Mesenchymal stem cell (in vitro differentiated cells and primary cell): ENCODE measurements at places on chromosomes 1 and 21.

- peak; percentile 54 for DNase-seq
Measured at GRCh38 chr1:116168277-116169032, 57.3 kb downstream of the MAB21L3 start.

- DNase-seq = no peak
Measured at GRCh38 chr1:185857442-185857841, 123.3 kb downstream of the HMCN1 start.

GRCh38 chr1:247491328-247491727 lies 33.4 kb upstream of the OR2B11 start:
- no peak for DNase-seq

GRCh38 chr1:185670187-185670627 lies 64.0 kb upstream of the HMCN1 start:
- DNase-seq = peak; percentile 59

DNA sequence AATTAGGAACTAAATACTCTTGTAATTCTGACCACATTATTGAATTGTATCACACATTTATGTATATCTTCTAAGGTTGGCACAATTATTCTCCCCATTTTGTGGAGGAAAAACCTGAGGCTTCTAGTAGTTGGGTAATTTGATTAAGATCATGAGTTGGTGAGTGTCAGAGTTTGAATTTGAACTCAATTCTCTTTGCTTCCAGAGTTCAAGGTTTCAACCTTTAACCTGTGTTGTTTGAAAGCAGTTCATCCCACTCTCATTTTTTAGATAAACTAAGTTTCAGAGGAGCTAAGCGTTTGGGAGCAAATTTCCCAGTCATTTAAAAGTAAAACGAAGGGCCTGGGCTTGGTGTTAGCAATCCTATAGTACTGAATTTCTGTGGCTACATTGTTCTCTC lies 293.4 kb downstream of the ADGRL2 start:
- no peak for DNase-seq

GRCh38 chr1:11342621-11343032 lies 69.6 kb downstream of the UBIAD1 start:
- DNase-seq = no peak

DNA sequence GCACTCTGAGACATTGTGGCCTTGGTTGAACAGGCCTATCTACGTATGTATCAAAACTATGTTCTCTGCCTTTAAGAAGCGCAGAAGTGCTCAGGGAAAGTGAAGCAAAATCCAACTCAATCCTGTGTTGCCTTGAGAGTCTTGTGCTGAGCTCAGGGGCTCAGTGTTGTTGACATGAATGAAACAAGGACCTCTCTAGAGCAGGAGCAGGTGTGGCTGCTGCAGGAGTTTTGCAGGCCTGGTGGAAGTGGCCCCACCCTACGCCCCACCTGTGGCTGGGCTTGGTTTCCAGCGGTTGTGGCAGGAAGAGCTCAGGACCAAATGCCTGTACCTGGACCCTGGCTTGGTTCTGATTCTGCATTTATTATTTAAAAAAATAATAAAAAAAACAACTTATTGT lies 20.9 kb downstream of the CA6 start:
- no peak for DNase-seq

DNA sequence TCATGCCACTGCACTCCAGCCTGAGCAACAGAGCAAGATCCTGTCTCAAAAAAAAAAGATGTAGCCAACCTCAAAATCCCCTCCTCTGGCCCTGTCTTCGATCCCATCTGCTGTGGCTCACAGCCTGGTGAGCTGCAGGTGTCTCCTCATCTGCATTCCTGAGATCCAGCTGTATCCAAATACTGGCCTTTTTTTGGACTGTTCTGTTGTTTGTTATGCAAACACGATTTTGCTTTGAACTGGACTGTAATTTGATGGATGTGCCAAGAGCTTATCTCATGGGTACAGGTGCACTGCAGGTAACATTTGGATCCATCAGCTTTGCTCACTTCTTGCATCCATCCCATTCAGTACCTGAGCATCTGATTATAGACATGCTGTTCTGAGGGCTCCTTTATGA lies 14.1 kb upstream of the FAM43B start:
- no peak for DNase-seq
